Stimulated activated CD8-positive, alpha-beta memory T cell treated with anti-CD3 and anti-CD28 coated beads, Interleukin-12 subunit alpha, Interleukin-12 subunit beta, amount 100 ng/mL, for 4 hours (primary cell): ENCODE measurements at places on chromosomes 4 and X.

DNA sequence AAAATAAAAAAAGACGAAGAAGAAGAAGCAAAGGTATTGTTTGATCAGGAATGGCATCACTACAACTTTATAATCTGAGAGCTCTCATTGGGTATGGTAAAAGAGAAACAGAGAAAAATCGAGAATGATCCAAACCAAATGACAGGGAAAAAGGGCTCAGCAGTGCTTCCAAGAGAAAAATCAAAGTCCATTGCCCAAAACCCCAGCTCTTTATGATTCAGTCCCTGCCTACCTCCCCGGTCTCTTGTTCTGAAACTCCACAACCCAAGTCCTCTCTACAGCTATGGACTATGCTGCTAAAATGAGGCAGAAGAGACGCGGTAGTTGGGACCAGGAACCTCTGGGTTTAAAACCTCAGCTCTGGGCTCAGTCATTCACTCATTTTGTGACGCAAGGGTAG is 341.1 kb upstream of the PPARGC1A start:
- no peak for DNase-seq

DNA sequence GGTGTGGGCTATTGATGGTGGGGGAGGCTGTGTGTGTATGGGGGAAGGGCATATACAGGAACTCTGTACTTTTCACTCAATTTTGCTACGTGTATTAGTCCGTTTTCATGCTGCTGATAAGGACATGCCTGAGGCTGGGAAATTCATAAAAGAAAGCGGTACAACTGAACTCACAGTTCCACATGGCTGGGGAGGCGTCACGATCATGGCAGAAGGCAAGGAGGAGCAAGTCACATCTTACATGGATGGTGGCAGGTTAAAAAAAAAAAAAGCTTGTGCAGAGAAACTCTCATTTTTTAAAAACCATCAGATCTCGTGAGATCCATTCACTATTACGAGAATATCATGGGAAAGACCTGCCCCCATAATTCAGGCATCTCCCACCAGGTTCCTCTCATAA is 152.3 kb downstream of the NEK1 start:
- DNase-seq, result no peak

- no peak for DNase-seq
These were observed 36.5 kb downstream of the TBC1D9 start for GRCh38 chr4:140719686-140720085.

DNA sequence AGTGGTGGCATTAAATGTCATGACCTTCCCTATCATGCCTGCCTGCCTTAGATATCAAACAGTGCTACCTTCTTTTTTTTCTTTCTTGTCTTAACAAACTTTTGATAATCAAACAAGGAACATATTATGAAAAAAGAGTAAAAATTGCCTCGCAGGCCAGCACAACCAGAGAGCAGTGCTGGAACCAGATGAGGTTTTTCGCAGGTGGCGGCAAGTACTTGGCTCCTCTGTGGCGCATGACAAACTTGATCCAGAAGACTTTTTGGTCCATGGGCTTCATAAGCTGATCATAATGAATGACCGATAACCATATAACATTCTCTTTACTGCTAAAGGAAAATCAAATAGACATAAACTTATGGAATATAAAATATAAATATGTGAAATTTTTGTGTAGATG is 61.8 kb downstream of the UGT2B10 start:
- DNase-seq, result no peak

GRCh38 chr4:181536196-181536746 is 706.9 kb upstream of the TENM3 start:
- DNase-seq, result no peak

DNA sequence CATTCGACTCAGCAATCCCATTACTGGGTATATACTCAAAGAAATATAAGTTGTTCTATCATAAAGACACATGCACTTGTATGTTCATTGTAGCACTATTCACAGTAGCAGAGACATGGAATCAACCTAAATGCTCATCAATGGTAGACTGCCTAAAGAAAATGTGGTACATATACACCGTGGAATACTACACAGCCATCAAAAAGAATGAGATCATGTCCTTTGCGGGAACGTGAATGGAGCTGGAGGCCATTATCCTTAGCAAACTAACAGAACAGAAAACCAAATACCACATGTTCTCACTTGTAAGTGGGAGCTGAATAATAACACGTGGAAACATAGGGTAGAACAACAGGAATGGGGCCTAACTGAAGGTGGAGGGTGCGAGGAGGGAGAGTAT is 44.9 kb downstream of the TMEM131L start:
- DNase-seq, result no peak

DNA sequence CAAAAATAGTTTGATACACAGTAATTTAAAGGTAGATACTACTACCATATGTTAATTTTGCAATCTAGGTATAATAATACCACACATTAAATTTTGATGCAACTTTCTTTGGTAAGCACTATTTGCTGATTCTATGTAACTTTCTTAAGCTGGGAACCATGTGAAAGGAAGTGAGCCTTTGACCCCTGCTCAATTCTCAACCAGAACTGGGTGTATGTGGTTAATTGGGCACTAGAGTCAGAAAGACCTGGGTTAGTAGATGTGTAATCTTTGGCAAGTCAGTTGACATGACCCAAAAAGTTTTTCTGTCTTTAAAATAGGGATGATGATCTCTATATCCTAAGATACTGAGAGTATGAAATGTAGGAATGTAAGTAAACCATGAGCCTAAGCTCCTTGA is 22.4 kb downstream of the TLR2 start:
- no peak for DNase-seq

- no peak for DNase-seq
These were observed 436.2 kb downstream of the KCNIP4 start for GRCh38 chr4:21512353-21512752.

DNA sequence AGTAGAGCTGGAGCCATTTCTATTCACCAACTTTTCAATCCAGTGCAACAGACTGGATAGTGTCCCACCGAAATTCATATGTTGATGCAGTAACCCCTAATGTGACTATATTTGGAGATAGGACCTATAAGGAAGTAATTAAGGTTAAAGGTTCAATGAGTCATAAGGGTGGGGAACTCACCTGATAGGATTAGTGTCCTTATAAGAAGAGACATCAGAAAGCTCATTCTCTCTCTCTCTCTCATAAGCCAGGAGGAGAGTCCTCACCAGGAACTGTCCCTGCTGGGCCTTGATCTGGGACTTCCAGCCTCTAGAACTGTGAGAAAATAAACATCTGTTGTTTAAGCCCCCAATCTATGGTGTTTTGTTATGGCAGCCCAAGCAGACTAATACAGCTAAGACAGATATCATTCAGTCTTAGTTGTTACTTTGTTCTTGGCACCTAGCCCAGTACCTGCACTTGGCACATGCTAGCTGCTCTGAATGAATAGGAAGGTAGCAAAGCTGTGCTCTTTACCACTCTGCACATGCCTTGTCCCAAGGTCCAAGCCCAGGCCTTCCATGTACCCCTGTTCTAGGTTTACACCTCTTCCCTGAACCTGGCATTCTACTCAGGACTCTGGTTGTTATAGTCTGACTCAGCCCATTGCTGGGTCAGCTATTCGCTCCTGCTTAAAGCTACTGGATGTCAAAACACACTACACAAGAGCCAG is 19.2 kb upstream of the BRS3 start:
- no peak for DNase-seq

DNA sequence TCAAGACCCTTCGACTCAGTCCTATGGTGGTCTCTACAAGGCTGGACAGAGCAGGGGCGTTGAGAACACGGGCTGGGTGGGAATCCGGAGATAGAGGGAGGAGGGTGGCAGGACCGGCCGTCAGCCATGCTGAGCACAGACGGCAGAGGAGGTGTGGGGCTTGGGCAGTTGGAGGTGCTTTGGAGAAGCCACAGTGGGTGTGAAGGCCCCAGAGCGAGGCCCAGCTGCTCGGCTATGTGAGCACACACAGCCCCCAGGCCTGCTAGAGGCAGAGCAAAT is 4.2 kb downstream of the PDE6B start:
- no peak for DNase-seq

DNA sequence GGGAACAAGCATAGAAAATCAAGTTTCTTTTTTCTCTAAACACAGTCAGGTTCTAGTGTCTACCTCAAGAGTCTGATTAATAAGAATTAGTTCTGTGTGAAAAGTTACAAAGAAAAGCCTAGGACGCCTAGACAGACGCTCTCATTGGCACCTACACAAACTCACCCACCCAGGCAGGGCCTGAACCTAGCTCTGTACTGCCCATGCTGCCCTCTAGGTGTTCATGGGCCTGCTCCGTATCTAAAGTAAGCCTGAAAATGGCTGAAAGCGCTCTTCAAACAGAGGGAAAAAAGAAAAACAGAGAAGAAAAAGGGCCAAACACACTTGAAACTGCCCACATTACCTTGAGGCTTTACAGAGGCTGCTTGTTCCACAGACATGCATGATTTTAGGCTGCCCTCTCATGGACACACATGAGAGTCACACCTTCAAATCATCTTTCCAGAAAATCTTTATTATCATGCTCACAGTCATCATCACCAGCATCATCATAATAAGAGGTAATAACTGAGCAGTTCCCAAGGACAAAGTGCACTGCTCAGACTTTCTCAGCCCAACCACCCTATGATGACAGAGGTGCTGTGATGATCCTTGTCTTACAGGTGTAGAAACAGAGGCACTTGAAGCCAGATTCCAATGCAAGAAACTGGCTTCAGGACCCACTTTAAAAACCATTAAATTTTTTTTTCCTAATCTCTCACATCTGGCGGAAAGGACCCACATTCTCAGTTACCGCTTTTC is 49.6 kb downstream of the MAP7D2 start:
- no peak for DNase-seq

GRCh38 chr4:41992967-41993857 is 2.9 kb downstream of the SLC30A9 start:
- DNase-seq, result no peak

DNA sequence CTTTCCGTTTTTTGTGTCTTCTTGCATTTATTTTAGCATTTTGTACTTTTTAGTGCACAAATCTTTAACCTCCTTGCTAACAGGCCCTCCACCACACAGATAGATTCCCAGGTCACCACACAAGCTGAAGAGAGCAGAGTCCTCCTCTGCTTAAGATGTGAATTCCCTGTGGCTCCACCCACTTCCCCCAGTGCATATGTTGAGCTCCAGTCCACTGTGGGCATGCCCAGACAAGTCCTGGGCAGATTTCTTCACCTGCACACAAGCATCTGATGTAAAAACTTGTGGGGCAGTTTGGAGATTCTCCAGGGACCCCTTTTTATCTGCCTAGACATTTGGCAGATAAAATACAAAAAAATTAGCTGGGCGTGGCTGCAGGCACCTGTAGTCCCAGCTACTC is 19.8 kb upstream of the PASD1 start:
- DNase-seq, result no peak

DNA sequence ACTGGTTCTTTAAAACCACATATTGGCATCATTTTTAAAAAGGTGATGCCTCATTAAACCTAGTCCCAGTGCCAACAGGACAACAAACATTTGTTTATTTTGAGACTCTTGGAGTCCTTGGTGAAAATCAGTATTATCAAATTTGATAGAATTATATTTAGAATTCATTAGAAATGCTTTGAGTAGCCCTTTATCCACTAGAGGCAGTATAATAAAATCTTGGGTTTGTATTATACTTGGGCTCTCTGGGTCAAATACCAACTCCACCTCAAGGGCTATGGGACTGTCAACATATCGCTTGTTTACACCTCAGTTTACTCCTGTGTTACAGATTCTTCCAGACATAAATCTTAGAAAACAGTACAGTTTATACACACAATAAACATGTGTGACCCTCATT is 335.7 kb upstream of the FSTL5 start:
- DNase-seq, result no peak

GRCh38 chr4:87575408-87575807 is 32.9 kb upstream of the DSPP start:
- DNase-seq, result no peak

- DNase-seq, result no peak
These were observed 126.1 kb downstream of the NAA11 start for GRCh38 chr4:79199743-79200142.

- no peak for DNase-seq
These were observed 338.0 kb downstream of the SPOCK3 start for GRCh38 chr4:166896254-166896653.

DNA sequence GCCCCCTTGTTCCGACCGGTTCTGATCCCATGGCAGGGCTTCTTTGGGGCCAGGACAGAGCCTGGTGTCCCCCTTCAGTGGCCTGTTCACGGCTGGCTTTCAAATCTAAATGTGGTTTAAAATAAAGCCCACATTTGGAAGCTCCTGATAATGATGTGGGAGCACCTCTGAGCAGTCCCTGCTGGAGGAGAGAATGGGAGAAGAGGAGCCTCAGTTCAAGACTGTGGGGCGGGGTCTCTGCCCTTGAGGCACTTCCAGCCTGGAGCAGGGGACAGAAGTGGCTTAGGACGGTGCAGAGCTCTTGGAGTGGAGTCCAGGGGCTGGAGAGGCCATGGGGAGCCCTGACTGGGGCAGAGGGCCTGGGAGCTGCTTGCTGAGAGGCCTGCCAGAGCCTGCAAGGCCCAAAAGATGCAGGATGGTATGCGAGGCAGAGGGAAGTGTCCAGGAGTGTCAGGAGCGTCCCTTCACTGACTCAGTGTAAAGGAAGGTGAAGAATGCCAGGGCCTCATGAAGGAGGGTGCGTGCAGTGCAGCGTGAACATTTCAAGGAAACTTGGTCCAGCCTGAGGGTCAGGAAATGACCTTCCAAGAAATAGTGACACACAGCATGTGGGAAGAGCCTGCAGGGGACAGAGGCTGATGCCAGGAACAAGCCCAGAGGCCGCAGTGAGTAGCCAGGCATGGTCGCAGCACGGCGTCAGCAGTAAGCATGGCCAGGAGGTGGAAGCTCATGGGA is 21.1 kb upstream of the TADA2B start:
- no peak for DNase-seq

GRCh38 chr4:84324303-84325245 is 174.5 kb downstream of the NKX6-1 start:
- DNase-seq, result no peak

GRCh38 chrX:106955004-106955772 is 35.0 kb downstream of the CLDN2 start:
- no peak for DNase-seq

DNA sequence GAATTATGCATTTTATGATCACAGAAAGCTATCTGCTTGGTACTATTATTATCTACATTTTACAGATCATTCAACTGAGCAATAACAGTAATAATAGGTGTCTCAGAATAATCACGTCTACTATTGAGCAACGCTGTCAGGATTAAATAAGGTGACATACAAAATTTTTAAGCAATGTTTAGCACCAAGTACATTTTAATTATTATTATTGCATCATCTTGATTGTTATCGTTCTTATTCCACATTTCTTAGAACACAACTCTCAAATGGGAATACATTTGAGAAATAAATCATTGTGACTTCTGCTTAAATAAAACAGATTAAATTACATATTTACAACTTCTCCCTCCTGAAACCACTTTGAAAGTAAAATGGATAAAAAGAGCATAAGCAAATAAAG is 1083.5 kb upstream of the ADGRL3 start:
- DNase-seq, result no peak

GRCh38 chrX:106564986-106565385 is 46.8 kb upstream of the RADX start:
- no peak for DNase-seq
